ENCODE measurements at places on chromosomes 2 and 18.

DNA sequence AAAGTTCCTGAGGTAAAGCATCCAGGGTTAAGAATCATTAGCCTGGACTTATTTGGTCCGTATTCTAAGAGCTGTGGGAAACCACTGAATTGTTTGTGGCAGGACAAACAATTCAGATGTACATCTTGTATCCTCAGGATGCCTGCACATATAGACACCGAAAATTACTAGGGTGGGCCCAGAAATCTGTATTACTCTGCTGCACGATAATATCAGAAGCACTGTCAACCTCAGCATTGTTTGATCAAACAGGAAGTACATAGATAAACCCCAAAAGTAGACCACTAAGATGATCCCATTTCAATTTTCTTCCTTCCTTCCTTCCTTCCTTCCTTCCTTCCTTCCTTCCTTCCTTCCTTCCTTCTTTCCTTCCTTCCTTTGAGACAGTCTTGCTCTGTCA, 34.2 kb upstream of the SPRED2 start:
- DNase-seq: no peak

DNA sequence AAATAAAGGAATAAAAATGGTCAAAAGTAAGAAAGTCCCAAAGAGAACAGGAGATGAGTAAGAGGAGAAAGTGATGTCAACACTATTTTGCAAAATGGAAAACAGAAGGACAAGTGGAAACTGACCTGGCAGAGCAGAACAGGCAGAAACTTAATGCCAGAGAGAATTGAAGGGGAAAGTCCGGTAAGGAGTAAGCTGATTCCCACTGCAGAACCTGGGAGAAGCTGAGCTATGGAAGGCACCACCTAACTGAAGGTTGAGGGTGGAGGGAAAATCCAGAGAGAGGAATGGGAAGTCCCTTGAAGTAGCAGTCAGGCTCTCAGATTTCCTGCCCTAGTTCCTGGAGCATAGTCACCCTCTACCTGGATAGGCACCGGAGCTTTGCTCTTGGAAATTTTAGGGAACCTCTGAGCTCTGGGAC, 59.8 kb downstream of the MOGAT1 start:
- DNase-seq: no peak

- peak; percentile 14 for DNase-seq
Observed at GRCh38 chr18:47100212-47100831, 50.0 kb downstream of the HDHD2 start.

- no peak for DNase-seq
Observed at GRCh38 chr2:240465765-240466578, 30.5 kb downstream of the GPC1 start.

- no peak for DNase-seq
Observed at GRCh38 chr18:63130176-63130575, 189.4 kb downstream of the BCL2 start.

DNA sequence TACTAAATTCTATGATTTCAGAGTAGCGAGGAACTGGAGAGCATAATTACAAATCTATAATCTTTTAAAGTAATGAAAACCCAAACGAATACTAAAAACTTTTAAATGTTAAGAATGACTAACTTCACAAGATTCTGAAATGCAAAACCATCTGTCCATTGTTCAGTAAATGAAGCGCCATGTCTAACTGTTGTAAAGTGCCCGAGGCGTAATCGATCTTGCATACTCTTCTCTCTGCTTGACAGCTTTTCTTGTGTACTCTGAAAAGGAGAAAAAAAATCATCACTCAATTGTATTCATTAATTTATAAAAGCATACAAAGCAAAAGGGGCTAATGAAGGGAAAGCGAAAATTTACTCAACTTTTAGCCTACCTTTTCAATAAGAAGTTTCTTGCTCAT, 111.0 kb downstream of the TLK1 start:
- no peak for DNase-seq

GRCh38 chr2:187976986-187977333, 314.7 kb upstream of the GULP1 start:
- DNase-seq: no peak

- no peak for DNase-seq
Observed at GRCh38 chr2:135952891-135953290, 32.5 kb downstream of the DARS1 start.

DNA sequence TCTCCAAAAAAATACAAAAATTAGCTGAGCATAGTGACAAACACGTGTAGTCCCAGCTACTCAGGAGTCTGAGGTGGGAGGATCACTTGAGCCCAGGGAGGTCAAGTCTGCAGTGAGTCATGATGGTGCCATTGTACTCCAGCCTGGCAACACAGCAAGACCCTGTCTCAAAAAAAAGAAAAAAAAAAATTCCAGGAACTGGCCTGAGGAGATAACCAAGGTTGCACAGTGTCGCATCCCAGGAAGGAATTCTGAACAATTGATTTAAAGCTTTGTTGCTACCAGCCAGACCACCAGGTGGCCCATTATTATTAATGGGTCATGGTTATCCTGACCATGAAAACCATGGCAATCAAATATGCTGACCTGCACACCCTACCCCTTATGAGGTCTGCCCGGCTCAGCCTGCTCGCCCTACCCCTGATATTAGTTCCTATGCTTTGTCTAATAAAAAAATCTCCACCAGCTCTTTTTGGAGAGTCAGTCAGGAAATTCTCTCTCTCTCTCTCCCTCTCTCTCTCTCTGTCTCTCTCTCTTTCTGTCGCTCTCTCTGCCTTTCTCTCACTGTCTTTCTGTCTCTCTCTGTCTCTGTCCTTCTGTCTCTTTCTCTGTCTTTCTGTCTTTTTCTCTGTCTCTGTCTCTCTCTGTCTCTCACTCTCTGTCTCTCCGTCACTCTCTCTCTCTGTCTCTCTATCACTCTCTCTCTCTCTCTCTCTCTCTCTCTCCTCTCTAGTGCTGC, 73.7 kb downstream of the NCAPH start:
- no peak for DNase-seq

DNA sequence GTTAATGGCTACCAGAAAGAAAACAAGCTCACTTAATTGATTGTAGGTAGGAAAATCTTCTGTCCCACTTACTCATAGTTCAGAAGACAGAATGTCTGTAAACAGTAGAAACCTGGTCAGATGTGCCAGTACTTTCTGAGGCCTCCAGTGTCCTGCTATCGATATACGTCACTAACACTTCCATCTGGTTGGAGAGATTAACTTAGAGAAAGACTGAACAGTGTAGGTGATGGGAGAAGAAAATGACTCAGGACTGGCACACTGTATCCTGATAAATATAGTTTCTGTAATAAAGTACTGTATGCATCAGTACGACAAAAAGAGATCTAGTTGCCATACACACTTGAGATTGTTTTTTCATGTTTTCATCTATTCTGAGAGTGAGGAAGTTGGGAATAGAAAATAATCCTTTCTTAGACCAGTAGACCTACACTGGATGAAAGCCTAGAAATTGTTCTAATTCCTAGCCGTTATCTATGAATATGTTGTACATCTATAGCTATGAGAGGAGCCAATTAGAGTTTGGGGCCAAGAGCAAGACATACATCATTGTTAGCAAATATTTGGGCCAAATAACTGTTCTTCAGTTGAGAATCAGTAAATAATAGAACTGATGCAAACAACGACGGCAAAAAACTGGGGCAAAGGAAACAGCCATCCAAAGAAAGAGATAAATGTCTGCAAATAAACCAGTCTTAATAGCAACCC, 105.9 kb downstream of the NAT8 start:
- no peak for DNase-seq

DNA sequence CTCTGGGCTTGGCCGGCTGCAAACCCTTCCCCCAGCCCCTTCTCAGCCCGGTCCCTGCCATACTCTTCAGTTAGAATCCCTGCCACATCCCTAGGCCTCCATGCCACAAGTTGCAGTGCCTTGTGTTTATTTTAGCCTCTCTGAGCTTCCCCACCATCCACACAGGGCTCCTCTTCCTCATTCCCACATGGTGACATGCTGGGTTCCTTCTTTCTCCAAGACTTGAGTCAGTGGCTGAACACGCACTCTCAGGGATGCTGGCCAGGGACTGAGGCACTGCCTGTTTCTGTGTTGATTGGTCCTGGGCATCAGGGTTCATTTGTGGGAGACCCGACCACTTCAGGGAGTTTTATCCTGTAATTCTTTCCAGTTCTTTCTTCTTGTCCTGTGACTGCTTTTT, 56.3 kb downstream of the KCNS3 start:
- no peak for DNase-seq

GRCh38 chr18:7207366-7207915, 23.4 kb upstream of the LRRC30 start:
- no peak for DNase-seq

GRCh38 chr2:128374711-128375413, 56.2 kb upstream of the HS6ST1 start:
- DNase-seq: no peak

- DNase-seq: no peak
Observed at GRCh38 chr2:134499307-134499926, 219.4 kb downstream of the TMEM163 start.

DNA sequence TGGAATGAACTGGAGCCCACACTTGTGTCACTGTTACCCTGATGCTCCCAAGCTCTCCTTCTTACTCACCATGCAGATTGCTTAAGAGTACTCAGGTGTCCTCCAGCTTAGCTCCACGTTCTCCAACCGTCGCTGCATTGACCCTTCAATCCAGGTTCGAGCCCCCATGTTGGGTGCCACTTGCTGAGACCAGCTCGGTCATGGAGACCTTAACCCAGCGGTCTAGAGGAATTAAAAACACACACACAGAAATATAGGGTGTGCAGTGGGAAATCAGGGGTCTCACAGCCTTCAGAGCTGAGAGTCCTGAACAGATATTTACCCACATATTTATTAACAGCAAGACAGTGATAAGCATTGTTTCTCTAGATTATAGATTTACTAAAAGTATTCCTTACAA, 229.1 kb upstream of the APCDD1 start:
- DNase-seq: no peak

GRCh38 chr18:50757358-50757757, 62.5 kb downstream of the MRO start:
- DNase-seq: no peak

GRCh38 chr2:217186152-217186551, 326.3 kb upstream of the TNP1 start:
- DNase-seq: no peak

DNA sequence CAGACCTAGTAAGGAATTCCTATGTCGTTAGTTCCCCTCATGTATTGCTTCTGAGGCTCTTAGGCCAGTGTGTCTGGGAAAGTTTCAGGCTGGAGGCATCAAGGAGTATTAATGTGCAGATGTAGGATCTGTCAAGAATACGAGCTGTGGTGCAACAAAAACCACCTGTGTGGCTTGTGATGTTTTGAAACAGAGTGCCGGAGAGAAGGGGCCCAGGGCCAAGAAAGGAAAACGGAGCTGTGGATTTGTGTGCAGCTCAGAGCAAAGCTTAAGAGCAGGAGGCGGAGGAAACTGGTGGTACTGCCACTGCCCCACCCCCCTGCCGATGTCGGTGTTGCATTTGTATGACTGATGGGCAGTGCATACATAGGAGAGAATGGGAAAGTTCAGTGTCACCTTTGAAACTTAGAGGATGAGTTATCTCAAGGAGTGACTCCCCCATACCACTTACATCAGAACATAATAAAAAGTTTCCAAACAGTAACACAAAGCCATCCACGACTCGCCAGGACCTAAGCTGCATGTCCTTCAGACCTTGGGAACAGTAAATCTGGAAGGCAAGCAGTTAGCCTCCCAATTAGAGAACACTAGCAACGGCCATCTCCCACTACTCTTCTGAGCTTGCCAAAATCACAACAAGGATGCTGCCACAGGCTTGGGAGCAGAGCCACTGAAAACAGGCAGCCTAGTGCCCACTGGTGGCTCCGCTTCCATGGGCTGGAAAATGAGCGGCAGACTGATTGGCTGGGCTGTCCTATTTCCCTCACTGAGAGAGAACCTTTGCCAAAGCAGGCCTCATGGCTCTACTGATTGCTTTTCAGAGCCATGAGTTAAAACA, 152.7 kb upstream of the NT5C1B start:
- DNase-seq: no peak

DNA sequence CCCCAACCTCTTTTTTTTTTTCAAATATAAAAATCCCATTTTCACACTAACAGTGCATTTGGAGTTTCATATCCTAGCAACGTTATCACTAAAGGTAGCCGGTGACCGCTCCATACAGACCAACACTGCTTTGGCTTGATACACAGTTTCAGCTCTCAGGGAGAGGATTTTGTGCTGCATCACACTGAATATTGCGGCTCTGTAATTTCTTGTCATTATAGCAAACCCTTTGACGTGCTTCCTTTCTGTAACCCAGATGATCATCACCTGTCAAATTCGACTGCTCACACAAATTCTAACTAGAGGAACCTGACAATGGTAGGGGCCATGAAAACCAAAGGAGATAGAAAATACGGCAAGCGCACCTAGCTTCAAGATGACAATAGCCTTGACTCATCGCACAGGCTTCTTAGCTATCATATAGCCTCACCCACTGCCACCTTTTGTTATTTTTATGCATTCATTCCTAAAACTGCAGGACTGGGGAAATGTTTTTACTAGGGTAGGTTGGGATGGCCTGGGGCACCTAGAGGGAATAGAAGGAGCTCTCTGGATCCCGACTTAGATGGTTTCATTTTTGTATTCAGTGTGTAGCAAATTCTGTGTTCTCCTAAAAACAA, 582.9 kb upstream of the PIK3C3 start:
- no peak for DNase-seq

- DNase-seq: no peak
Observed at GRCh38 chr2:239523147-239523953, 122.5 kb upstream of the HDAC4 start.

GRCh38 chr2:46534589-46534988, 55.2 kb downstream of the TMEM247 start:
- no peak for DNase-seq

DNA sequence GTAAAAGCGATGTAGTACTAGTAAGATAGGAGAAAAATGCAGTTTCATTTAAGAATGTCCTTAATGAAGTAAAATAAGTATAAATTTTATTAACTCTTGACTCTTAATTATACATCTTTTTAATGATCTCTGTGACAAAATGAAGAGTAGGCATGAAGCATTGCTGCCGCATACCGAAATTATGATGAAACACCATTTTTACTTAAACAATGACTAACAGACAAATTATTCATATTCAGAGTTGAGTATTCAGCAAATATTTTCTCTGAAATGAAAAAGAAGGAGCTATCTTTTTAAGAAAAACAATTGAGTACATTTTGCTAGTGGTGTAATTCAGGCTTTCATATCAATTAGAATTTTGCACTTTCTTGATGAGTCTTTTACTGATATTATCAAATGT, 150.6 kb upstream of the DOCK10 start:
- DNase-seq: no peak

- no peak for DNase-seq
Observed at GRCh38 chr18:21805771-21806366, 65.3 kb downstream of the MIB1 start.

DNA sequence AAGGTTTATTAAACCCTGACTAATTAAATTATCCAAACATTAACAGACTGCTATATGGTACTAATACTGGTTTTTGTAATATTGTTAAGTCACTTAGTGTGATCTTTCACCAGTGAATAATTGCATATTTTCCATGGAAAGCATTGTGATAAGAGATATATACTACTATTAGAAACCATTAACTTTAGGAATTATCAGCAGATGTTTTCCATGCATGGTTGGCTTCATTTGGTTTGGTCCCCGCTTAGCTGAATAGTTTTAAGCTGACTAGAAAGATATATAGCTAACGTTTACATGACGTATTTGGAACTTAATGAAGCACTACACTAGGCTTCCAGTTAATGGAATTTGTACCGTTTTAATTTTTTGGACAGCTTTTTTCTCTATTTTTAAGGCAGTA, 37.9 kb downstream of the LCLAT1 start:
- no peak for DNase-seq

- no peak for DNase-seq
Observed at GRCh38 chr18:10416065-10416464, 38.4 kb upstream of the APCDD1 start.
